ENCODE measurements at places on chromosomes 3 and 15.
A peak's percentile ranks its signal among the peaks of the same experiment; 100 is the strongest.

DNA sequence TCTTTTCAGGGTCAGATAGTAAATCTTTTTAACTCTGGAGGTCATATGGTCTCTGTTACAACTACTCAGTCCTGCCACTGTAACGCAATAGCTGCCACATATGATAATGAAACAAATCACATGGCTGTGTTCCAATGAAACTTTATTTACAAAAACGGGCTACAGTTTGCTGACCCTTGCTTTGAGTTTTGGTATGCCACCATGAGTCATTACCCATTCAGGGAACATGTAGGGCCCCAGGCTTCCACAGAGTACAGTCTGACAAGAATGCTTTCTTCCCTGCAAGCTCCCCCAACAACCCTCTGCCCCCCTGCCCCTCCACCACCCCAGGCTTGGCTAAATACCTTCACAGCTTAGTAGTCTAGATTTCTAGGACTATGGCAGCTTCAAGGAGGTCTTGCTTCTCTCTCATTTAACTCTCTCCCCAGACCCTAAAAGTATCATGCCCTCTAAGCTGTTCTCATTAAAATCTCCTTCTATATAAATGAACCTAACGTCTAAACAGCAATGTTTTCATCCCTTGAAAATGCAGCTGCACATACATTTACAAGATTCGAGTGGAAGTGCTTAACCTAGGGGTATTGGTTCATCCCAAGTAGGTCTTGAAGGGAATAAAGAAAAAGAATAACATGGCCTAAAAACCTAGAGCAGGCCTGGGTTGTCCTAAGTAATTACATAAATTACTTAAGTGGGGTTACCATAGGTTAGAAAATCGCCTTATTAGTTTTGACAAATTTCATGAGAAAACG, 117.8 kb upstream of the PRICKLE2 start:
- no peak for DNase-seq

DNA sequence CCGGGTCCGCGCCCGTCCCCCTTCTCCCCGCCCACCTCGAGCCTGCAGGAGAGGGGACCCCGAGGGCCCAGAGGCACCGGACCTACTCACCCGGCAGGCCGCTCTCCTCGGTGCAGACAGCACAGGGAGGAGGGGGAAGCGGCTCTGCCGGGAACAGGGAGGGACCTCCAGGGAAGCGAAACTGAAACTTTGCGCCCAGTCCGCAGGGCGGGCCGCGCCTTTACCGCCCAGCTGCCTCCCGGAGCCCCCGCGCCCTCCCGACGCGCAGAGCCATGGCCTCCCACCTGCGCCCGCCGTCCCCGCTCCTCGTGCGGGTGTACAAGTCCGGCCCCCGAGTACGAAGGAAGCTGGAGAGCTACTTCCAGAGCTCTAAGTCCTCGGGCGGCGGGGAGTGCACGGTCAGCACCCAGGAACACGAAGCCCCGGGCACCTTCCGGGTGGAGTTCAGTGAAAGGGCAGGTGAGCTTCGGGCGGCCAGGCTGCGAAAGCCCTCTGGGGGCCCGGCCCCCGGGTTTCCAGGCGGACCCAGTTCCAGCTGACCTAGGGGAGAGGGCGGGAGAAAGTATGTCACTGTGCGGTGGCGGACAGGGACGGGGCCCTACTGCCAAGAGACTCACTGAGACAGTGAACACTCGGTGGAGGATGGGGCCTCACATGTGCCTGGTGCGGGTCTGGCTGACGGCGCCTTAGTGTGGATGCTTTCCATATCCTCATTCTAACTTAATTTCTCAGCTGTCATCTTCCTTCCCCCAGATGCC, at the start of the genes DTX3L and PARP9:
DTX3L (plus strand) TSS at position 184 of the 758 bp plus-strand sequence; CDS start at position 273, 89 bp downstream.
PARP9 (minus strand) TSS at position 146 of the 758 bp plus-strand sequence. CDS start 4,680 bp downstream, outside the sequence.
- DNase-seq, result peak; percentile 93

GRCh38 chr3:49007771-49008528, 759 bp downstream of the WDR6 start:
- peak; percentile 95 for DNase-seq

GRCh38 chr3:30756218-30756617, 138.2 kb downstream of the GADL1 start:
- no peak for DNase-seq

DNA sequence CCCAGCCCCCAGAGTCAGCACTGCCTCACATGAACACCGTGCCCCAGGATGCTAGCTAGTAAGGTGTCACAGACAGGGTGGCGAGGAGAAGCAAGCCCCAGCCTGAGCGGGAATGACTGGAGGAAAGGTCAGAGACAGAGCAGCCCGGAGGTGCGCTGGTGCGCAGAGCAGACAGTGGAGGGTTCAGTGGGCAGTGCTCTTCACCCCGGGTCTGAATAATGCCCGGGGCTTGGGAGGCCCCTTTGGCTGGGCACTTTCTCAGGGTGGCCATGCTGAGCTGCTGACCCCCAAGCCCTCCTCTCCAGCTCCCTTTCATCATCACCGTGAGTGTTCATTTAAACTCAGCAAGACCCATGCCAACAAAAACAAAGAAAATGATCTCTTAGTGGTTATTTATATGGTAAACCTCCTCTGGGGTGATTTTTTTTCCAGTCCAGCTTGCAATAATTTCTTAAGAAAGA, 110.8 kb downstream of the VGLL4 start:
- peak; percentile 36 for DNase-seq

DNA sequence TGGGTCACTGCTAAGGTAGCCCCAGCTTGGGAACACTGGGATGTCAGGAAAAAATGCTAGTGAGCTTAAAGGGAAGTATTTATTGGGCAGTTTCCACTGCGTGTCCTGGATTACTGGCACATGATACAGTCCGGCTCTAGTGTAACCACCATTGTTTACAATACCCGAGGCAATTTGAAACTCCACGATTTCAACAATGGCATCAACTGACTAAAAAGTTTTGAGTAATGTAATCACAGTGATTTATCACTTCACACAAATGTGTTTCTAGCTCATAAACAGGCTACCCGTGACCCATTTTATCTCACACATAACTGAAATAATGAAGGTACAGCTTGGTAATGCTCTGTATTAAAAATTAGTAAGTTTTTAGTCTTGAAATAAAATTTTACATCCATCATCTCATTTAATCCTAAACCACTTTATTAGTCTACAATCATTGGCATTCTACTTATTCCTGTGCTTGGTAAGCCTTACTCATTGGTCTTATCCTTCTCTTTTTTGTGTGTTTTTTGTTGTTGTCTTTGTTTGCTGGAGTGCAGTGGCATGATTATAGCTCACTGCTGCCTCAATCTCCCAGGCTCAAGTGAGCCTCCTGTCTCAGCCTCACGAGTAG, 7.6 kb downstream of the ZMAT3 start:
- no peak for DNase-seq

- DNase-seq, result no peak
Measured at GRCh38 chr3:195099951-195100785, 170.8 kb downstream of the XXYLT1 start.

GRCh38 chr15:69914040-69914439, 183.7 kb downstream of the TLE3 start:
- DNase-seq, result no peak

DNA sequence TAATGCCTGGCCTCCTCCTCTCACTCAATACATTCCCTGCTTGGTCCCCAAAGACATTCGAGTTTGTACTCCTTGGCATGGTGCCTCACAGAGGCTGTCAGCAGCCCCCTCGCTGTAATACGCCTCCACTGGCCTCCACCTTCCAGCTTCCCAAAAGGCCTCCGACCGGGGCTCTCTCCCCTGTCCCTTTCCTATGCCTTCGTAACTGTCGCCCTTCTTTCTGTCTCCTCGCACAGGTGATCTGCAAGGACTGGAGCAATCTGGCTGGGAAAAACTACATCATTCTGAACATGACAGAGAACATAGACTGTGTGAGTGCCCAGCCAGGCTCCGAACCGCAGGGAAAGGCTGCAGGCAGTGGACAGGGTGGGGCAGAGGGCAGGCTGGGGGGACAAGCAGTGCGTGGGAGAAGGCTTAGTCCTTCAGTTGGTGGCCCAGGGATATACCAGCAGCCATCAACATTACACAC, 10.7 kb upstream of the ABTB1 start:
- DNase-seq, result no peak

GRCh38 chr15:66923438-66923881, 141.9 kb upstream of the SMAD3 start:
- DNase-seq, result no peak

- DNase-seq, result no peak
Measured at GRCh38 chr15:45401665-45402161, 23.4 kb upstream of the GATM start.

DNA sequence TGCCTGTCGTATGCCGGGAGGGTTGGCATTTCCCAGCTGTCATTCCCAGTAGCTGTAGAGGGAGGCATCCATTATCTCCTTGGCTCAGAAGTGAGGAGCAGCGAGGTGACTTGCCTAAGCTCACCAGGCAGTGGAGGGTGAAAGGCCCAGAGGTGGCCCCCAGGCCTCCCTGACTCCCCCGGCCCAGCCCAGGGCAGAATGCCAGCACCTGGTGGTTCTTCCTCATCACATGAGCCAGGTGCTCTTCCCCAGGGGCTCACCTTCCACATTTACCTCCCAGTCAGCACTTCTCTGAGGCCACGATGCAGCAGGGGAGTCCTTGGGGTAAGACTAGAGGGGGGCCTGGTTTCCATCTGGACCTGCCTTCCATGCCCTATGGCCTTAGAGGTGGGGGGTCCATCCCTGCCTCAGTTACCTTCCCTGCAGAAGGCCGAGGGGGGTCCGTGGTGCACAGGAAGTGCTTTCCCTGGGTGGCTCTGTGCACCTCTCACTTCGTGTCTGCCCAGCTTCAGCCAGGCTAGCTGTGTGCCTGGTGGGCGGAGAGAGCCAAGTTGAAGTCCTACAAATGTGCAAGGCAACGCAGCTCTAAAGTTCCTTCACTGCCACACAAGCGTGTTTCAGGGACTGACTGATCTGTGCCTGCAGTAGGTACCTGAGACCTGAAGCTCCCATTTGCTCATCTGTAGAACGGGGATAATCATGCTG, 70.3 kb upstream of the PLXNA1 start:
- DNase-seq, result no peak

- no peak for DNase-seq
Measured at GRCh38 chr15:66483131-66483566, 14.4 kb downstream of the SNAPC5 start.

DNA sequence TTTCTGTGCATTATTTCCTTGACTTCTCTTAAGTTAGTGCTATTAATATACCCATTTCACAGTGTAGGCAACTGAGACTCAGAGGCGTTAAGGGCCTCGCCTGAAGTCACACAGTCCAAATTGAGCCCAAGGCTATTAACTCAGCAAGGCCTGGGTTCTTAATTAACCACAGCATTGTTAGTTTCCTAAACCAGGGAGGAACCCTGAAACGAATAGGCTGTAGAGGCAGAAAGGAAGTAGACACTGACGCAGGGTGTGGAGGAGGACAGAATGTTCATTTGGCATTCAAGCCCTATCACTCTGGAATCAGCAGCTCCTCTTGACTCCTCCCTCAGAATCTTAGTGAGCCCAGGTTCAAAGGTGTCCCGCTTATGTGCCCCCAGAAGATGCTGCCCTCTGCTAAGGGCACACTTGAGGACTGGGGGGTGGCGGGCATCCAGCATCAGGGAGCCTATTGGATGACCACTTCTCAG, 13.9 kb downstream of the ARHGEF3 start:
- peak; percentile 80 for DNase-seq

All from Peyer's patch (tissue), 4 donors.